ENCODE measurements at places on chromosomes 7 and 10.

- DNase-seq = no peak
Observed at GRCh38 chr7:22223807-22224206, 133.1 kb downstream of the RAPGEF5 start.

GRCh38 chr7:33590916-33591315 lies 314.4 kb upstream of the BMPER start:
- DNase-seq = no peak

- peak; percentile 54 for DNase-seq
Observed at GRCh38 chr10:92290076-92290836, 622 bp downstream of the CPEB3 start.

- DNase-seq = no peak
Observed at GRCh38 chr7:29253225-29253624, 58.6 kb downstream of the CHN2 start.

GRCh38 chr10:2681891-2682290 lies 385.5 kb upstream of the PFKP start:
- no peak for DNase-seq

- DNase-seq = no peak
Observed at GRCh38 chr10:99344715-99345114, 15.6 kb downstream of the CNNM1 start.

DNA sequence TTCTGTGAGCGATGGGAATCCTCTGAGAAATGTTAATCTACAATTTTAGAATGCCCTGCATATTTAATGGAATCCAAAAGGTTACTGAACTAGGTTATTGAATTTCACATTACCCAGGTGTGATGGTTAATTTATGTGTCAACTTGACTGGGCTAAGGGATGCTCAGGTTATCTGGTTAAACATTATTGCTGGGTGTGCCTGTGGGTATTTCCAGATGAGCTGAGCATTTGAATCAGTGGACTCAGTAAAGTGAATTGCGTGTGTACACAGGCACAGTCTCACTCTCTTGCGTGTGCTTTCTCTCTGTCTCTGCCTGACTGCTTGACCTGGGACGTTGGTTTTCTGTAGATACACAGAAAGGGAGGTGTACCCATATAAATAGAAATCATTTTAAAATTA lies 21.7 kb downstream of the RNF32 start:
- no peak for DNase-seq

- no peak for DNase-seq
Observed at GRCh38 chr7:33100770-33101169, 8.4 kb downstream of the RP9 start.

DNA sequence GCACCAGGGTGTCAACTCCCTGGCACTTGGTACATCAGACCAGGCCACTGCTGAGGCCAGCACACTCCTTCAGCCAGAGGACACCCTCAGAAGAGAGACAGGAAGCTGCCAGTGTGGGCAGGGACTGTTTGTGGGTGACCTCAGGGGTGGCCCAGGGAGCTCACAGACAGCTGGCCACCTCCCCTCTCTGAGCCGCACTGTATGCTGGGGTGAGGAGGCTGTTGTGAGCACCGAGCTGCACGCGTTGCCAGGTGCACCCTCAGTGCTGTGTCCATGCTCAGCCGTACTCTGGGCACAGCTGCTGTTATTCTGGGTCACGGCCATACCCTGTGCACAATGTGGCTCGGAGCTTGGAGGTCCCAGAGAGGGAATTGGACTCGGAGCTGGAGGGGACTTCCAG lies 61.5 kb upstream of the NANOS1 start:
- no peak for DNase-seq

DNA sequence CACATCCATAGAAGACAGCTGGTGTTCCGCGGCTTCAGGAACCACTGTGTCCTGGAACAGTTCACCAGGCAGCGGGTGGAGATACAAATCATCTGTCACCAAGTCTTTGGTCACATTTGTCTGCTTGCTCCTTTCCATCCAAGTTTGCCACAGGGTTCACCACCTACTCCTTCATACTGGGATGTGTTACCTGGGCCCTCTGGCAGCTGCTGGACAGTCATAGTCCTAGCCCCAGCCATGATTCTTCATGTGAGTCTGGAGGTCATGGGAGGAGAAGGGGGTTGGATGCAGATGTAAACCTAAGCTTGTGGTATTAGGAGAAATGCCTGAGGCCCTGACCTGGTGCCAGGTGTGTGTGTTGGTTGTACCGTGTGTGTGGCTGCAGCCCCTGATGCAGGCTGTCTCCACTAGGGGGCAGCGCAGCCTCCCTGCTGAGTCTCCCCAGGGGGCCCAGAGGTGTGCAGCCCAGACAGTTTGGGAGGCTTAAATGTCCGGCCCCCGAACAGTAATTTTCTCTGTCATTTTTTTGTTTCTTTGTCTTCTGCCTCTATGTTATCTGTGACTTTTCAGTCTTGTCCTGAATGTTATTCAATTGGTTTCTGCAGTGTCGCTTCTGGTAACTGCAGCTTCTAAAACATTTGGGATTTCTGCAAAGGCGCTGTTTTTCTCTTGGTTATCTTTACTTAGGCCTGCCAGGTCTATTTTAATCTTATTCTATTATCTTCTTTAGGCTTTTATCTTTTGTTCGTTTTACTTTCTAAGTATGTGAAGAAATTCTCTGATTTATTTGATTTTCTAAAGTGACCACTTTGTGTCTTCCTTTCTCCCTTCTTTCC lies 14.8 kb downstream of the NPS start:
- DNase-seq = peak; percentile 25

DNA sequence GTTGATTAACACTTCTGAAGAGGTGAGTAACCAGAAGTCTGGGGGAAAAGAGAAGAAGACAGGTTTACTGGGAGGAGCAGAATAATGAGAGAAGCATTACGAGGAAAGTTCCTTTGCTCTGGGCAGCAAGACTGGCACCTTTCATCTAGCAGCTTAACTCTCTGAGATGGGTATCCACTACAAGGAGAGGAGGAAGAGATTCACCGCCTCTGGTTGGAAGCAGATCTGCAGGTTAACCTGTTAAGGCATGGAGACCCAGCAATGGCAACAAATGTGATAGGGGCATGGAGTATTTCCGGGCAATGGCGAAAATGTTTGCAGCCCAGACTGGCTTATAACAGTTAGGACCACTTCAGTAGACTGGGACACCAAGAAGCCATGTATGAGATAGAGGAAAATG lies 162.2 kb downstream of the TFEC start:
- DNase-seq = no peak

DNA sequence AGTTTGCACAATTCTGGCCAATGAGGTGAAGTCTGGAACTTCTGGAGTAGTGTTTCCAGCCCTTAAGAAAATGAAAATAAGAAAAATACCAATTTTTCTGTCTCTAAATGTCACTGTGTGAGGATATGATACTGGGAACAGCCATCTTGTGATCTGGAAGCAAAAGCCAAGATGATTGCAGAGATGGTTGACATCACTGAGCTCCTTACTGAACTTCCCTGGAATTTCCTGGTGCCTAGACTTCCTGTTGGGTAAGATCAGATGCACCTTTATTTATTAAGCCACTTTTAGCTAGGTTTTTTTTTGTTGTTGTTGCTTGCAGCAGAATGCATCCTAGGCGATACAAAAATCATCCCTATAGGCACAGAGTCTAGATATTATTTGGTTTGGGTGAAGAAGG lies 27.3 kb upstream of the INHBA start:
- no peak for DNase-seq

- peak; percentile 52 for DNase-seq
Observed at GRCh38 chr7:44884621-44885393, 523 bp downstream of the PURB start.

- no peak for DNase-seq
Observed at GRCh38 chr10:117411479-117412399, 36.5 kb upstream of the PDZD8 start.

DNA sequence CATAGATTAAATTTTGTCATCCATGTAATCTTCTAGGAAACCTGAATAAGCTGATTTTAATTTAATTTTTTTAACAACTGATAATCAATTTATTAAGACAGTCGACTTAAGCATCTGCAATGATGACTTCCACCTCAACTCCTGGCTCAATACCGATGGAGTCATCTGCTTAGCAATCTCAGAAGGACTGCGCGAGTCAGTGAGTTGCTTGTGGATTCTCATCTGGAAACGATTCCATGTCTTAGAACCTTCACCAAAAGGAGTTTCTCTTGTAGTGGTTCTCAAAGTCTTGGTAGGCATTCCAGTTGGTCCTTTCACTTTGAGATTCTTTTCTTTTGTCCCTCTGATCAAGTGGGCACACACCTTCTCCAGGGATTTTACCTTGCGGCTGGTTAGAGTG lies 85.5 kb downstream of the XRCC2 start:
- no peak for DNase-seq

- DNase-seq = no peak
Observed at GRCh38 chr7:23404546-23405239, 65.6 kb downstream of the IGF2BP3 start.

DNA sequence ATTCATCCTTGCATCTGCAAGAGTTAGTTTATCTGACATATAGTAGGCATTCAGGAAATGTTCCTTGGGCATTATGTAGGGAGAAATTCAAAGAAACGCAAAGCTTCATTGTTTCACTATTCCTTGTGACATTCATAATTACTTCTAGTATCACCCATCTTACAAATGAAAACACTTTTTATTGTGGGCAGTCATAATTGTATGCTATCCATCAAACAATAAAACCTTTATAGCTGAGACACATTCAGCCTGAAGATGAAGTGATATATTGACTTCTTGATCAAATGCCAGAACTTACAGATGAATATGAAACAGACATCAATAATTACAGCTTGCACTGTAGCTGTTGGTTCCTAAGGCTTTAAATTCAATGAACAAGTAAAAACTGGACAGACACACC lies 36.4 kb downstream of the FAM204A start:
- DNase-seq = no peak

DNA sequence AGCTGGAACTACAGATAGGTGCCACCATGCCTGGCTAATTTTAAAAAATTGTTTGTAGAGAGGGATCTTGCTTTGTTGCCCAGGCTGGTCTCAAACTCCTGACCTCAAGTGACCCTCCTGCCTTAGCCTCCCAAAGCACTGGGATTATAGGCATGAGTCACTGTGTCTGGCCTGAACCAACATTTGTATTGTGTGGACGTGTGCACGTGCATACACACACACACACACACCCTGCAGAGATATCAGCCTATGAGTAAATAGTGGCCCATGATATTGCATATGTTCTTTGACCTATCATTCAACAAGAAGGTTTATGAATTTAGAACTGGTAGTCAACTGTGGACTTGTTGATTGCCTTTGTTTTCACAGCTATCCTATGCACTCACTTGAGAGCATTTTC lies 161.6 kb downstream of the BAMBI start:
- DNase-seq = no peak

DNA sequence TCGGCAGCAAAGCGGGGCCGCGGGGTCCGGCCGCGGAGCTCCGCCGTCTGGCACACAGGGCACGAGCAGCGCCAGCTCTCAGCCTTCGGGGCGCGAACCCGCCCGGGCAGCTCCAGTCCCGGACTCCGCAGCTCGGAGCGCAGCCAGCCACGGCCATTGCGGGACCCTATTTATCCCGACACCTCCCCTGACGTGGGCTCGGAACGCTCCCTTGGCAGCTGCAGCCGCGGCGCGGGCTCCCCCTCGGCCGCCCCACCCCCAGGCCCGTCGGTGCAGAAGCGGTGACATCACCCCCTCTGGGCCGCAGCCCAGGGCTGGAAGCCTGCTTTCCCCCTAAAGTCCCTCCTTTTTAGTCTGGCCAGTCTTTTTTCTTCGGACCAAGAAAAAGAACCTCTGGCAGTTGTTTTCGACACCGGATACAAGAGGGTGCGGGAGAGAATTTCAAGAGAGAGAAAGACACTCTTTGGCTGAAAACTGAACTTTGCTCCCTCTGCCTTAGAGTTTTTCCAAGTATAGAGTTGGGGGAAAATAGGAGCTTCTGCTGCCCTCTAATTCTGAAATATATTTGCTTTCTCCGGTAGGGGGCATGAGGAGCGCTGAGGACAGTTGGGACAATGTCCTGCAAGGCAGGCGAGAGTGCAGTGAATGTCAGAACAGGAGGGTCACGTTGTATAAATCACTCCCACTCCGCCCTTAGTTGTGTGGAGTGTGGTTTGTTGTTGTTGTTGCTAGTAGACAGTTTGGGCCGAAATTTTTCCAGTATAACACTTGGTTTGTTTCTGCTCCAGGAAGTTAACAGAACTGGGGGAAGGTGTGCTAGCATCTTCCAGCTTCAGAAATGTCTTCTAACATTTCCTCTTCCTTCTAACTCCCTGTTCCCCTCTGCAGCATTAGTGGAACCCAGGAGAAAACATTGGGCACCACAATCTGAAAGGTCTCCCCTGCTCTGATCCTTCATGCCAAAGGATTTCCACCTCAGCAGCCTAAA lies at the start of gene SFRP4:
SFRP4 (minus strand) TSS at position 145 of the 988 bp plus-strand sequence. CDS start 280 bp downstream, outside the sequence.
- peak; percentile 61 for DNase-seq

DNA sequence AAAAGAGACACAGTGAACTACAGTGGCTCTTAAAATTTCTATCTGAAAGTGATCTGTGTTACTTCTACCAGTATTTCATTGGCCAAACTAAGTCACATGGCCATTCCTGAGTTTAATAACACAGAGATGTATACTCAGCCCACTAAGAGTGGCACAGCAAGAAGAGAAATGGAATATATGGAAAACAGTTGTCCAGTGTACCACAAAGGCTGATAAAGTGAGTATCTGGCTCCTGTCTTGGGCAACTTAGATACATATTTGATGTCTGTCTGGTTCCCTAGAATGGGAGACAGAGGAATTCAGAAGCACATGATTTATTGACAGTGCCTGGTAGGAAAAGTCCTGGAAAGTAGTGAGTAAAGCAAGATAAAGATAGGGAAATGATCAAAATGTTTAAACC lies 10.1 kb upstream of the PON1 start:
- DNase-seq = no peak

DNA sequence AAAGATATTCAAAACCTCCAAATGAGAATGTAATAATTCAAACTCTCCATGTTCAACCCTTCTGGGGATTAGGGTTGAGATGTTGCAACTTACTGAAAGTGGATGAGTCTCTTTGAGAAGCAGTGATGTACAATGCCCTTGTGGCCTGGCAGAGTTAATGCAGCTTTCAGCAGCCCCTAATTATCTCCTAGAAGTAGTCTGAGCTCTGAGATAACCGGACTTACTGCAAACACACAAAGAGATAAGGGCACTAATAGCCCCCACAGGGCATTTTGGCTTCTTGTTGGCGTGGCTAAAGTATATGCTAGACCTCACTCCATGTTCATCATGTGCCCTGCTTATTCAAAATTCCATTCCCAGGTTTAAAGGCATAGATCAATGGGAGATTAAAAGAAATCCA lies 404.7 kb downstream of the NEBL start:
- DNase-seq = no peak

GRCh38 chr10:124180044-124180745 lies 86.8 kb upstream of the CHST15 start:
- DNase-seq = no peak

Measured in GM13976 (cell line).